ENCODE measurements at places on chromosomes 11 and 22.

- H3K36me3 ChIP-seq = no peaks in the 10 kb centered on the region
- no peak overlapping the region for H3K27ac ChIP-seq
- H3K4me1 ChIP-seq = peaks cover 8% of the 10 kb centered on the region
- H3K4me3 ChIP-seq = no peak overlapping the region
- H3K27me3 ChIP-seq = no peaks in the 10 kb centered on the region
Observed at GRCh38 chr11:68994161-68994893, 13.5 kb upstream of the MRGPRD start.

DNA sequence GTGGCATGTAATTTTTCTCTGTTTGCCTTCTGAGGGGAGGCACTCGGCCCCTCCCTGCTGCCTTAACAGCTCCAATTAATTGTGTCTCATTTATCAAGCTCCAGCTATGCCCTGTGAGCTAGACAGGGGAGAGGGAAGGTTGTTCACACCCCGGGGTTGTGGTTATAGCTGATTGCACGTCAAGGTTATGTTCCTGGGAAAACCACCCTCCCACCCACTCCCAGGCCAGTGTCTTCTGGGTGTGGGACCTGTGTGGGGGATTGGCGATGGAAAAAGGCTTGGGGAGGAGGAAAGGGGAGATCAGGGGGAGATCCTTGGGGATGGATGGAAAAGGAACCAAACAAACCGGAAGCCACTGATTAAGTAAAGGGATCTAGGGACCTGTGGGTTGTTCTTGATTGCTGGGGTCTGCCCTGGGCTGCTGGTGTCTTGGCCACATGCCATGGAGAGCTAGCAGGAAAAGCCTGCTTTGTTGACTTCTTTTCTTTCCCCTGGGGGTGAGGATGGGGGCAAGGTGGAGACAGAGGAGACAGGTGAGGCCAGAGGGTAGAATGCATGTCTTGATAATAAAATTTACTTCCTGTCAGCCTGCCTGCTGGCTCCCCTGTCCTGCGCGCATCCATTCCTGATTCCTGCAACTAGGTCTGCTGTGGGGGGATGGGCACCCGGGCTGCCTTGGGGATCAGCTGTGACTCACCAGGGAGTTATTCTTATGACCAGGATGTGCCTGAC is 13.5 kb upstream of the SORL1-AS1 start:
- H3K4me1 ChIP-seq = 0 out of 2 replicates have a peak, but pooled peaks cover 2% of the 10 kb centered on the region
- H3K27ac ChIP-seq = no peak overlapping the region
- no peaks in the 10 kb centered on the region for H3K36me3 ChIP-seq
- H3K27me3 ChIP-seq = no peaks in the 10 kb centered on the region
- peak; percentile 58 for DNase-seq

DNA sequence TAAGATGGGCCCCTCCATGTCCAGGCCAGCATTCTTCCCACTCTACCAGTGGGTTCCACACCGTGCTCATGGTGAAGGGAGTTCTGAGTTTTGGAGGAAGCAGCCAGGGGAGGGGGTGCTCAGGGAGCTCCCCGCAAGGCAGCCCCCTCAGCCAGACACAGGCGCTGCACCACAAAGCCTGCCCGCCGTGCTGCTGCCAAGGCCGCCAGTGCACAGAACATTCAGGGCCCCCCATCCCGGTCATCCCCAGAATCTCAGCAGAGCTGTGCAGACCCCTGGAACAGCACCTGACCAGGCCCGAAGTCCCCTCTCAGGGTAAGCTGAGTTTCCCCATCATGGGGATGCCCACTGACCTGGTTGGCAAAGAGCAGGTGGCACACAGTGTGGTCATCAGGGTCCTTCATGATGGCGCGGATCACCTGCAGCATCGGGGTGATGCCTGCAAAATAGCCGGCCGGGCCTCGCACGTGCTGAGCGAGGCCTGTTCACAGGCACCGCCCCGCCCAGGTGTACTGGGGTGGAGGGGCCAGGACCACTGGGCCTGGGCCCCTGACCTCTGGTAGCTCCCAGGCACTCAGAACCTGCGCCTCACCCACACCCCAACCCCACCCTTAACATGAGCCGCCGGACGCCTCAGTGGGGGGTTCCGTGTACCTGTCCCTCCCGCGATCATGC is 12.4 kb upstream of the POLDIP3 start:
- no peak for DNase-seq
- H3K4me3 ChIP-seq = no peak overlapping the region
- H3K4me1 ChIP-seq = no peaks in the 10 kb centered on the region
- peaks cover 26% of the 10 kb centered on the region for H3K36me3 ChIP-seq
- H3K27me3 ChIP-seq = no peaks in the 10 kb centered on the region

- H3K4me3 ChIP-seq = no peak overlapping the region
- H3K36me3 ChIP-seq = no peaks in the 10 kb centered on the region
- no peaks in the 10 kb centered on the region for H3K4me1 ChIP-seq
- no peak for DNase-seq
- H3K27me3 ChIP-seq = no peaks in the 10 kb centered on the region
- H3K27ac ChIP-seq = no peak overlapping the region
Observed at GRCh38 chr11:30741039-30741550, 154.9 kb upstream of the MPPED2 start.

DNA sequence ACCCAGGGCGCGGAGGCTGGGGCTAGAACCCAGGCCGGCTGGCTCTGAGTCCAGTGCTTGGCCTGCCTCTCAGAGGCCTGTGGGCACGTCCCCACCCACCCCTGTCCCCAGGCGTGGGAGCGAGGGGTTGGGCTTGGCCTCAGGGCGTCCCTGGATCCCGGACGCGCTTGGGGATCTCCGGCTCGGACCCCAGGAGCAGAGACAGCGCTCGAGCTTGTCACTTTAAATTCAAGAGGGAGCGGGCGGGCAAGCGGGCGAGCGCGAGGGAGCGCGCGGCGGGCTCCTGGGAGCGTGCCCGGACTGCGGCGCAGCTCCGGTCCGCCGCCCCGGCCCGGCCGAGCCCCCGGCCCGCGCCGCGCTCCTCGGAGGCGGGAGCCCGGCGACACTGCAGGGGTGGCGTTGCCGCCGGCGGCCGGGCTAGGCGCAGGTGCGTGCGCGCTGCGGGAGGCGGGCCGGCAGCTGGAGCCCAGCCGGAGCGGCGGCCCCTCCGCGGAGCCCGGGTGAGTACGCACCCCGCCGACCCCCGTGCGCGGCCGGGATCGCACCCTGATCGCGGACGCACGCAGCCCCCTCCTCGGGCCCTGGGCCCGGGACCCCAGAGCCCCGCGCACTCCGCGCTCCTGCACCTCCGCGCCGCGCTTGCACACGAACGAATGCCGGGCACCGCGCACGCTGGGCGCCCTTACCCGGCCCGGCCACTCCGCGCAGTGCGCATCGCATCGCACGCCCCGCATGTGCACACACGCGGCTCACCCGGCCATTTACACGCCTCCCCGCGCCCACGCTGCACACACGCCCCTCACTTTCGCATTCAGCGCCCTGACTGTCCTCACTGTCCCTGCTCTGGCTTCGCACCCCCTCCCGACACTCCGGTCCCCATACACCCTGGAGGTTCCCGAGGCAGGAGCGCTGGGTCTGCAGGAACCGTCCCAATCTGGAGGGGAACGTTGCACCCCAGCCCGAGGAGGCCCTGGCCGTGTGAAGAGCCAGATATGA is at the start of gene SYT12:
SYT12 (plus strand) TSS at position 174 of the 996 bp plus-strand sequence. CDS start 7,011 bp downstream, outside the sequence.
- H3K36me3 ChIP-seq = no peaks in the 10 kb centered on the region
- H3K27ac ChIP-seq = no peak within 1 kb of the TSS
- peaks cover 5% of the 10 kb centered on the region for H3K4me1 ChIP-seq
- H3K4me3 ChIP-seq = no peak within 1 kb of the TSS

GRCh38 chr11:106233191-106233590 is 155.7 kb downstream of the AASDHPPT start:
- no peaks in the 10 kb centered on the region for H3K4me1 ChIP-seq
- no peaks in the 10 kb centered on the region for H3K27me3 ChIP-seq
- no peak overlapping the region for H3K27ac ChIP-seq
- no peaks in the 10 kb centered on the region for H3K36me3 ChIP-seq
- no peak overlapping the region for H3K4me3 ChIP-seq
- DNase-seq = no peak

- no peaks in the 10 kb centered on the region for H3K27me3 ChIP-seq
- H3K36me3 ChIP-seq = peaks cover 23% of the 10 kb centered on the region
- H3K27ac ChIP-seq = no peak overlapping the region
Observed at GRCh38 chr11:65130631-65131416, 3.5 kb downstream of the SYVN1 start.

- no peaks in the 10 kb centered on the region for H3K4me1 ChIP-seq
- no peak overlapping the region for H3K4me3 ChIP-seq
Observed at GRCh38 chr11:104098132-104098531, 61.7 kb downstream of the DDI1 start.

DNA sequence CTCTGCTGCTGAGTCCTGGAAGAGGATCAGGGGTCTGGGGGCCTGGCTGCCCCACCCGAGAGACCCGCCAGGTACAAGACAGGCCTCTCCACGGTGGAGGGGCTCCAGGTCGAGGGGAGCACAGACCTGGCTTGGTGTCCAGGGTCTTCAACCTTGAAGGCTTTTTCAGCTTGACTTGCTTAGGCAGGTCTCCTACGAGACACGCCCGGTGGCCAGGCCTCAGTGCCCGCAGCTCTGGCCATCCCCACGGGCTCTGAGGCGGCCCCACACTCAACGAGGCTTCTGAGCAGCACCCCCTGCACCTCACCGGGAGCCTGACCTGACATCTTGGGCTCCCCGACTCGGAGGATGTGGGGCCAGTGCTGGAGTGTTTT is 6.6 kb upstream of the PLXNB2 start:
- peaks cover 18% of the 10 kb centered on the region for H3K4me1 ChIP-seq
- H3K27ac ChIP-seq = no peak overlapping the region
- H3K36me3 ChIP-seq = no peaks in the 10 kb centered on the region
- peaks cover 34% of the 10 kb centered on the region for H3K27me3 ChIP-seq
- no peak overlapping the region for H3K4me3 ChIP-seq

GRCh38 chr11:41005986-41006385 is 453.5 kb downstream of the LRRC4C start:
- H3K4me3 ChIP-seq = no peak overlapping the region
- no peaks in the 10 kb centered on the region for H3K36me3 ChIP-seq
- no peaks in the 10 kb centered on the region for H3K4me1 ChIP-seq

DNA sequence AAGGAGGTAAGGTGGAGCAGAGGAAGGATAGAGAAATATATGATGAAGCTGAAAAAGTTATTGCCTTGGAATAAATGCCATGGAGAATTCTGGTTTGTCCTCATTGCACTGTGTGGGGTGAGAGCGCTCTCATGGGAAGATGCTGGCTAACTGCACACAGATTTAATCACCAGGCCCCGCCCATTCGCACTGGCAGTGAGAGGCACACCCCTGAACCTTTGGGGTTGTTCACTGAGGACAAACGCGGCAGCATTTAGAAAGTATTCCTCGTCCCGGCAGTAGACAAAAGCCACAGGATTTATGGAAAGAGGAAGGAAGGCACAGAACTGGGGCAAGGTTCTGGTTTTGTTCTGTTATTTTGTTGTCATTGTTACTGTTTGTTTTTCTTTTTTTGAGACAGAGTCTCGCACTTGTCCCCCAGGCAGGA is 70.2 kb downstream of the MED15 start:
- no peak for DNase-seq
- no peak overlapping the region for H3K27ac ChIP-seq
- no peak overlapping the region for H3K4me3 ChIP-seq
- peaks cover 33% of the 10 kb centered on the region for H3K36me3 ChIP-seq

DNA sequence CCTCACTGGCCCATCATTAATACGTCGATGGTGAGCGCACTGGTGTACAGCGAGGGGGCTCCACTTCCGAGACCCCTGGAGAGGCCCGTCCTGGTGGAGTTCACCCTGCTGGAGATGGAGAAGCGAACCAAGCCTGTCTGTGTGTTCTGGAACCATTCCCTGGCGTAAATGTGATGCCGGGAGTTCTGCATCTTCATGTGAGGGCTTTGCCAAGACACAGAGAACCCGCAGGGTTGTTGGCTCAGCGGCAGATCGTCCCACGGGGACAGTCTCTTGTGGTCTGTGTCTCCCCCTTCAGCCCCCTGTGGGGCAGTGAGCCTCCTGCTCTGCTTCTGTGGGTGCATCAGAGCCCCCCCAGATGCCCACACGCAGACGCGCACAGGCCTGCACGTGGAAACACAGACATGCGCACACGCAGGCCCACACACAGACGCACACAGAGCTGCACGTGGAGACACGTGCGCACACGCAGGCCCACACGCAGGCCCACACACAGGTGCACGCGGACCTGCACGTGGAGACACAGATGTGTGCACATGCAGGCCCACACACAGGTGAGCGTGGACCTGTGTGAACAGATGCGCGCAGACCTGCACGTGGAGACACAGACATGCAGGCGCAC is 55.8 kb upstream of the PRODH start:
- no peak overlapping the region for H3K27ac ChIP-seq
- DNase-seq = no peak
- no peak overlapping the region for H3K4me3 ChIP-seq
- H3K36me3 ChIP-seq = no peaks in the 10 kb centered on the region
- no peaks in the 10 kb centered on the region for H3K4me1 ChIP-seq

DNA sequence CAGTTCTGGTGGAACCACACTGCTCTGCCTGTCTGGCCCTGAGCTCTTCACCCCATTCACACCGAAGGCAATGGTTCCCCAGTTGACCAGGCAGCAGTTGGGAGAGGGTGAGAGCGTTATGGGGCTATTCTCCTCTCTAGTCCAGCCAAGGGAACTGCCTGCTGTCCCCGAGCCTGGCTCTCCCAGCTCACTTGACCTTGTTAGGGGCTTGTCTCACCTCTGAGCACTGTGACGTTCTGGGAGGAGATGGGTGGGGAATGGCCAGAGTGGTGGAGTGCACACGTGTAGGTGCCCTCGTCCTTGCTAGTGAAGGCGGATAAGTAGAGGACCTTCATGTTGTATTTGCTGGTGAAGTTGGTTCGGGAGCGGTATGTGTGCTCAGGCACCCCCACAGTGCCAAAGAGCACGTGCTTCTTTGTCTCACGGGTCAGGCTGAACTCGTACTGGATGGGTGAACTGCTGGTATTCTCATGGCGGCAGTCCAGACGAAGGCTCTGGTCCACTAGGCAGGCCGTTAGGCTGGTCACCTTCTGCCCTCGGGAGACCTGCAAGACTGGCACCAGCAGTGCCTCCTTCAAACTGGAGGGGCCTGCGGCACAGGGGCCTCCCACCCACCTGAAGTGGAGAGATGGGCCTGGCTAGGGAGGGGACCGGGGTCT is 3.0 kb downstream of the THY1 start:
- no peak overlapping the region for H3K4me3 ChIP-seq
- H3K36me3 ChIP-seq = no peaks in the 10 kb centered on the region
- no peak overlapping the region for H3K27ac ChIP-seq
- peaks cover 9% of the 10 kb centered on the region for H3K4me1 ChIP-seq

DNA sequence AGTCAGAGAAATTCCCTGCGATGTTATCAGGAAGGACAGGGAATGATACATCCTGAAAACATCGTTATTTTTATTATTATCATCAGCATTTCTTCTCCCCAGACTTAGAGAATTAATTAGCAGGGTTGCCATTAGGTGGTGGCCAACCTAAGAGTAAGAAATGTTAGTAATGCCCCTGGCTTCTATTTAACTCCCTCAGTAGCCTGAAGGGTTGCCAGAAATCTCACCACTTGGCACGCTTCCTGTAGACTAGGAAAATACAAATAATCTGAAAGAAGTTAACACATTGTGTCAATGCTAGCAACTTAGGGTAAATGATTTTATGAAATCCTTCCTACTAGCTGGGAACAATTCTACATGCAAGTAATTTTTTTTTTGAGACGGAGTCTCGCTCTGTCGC is 45.5 kb downstream of the ENDOD1 start:
- H3K36me3 ChIP-seq = no peaks in the 10 kb centered on the region
- no peaks in the 10 kb centered on the region for H3K27me3 ChIP-seq
- no peak overlapping the region for H3K27ac ChIP-seq
- no peak for DNase-seq
